NCI-H1105 (cell line): ENCODE measurements at places on chromosomes 11 and 22.

DNA sequence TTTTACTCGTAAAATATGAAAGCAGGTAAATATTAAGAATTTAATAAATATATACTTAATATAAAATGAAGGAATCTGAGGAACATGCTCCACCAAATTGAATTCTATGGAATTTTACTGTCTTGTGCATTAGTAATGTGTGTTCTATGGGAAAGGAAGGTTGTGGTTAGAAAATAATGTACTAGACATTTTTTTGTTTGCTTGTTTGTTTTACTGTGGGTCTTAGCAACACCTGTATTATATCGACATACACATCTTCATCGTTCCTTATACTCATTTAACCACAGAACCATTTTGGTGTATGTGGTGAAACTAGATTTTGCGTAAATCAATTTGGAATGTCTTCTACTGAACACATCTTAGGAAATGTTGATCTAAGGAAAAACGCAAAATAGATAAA is 114.1 kb upstream of the MTMR2 start:
- DNase-seq, result no peak

- DNase-seq, result peak; percentile 31
Measured at GRCh38 chr11:125157953-125158680, 6.4 kb upstream of the PKNOX2 start.

GRCh38 chr11:92458486-92458885 is 233.9 kb downstream of the FAT3 start:
- no peak for DNase-seq

DNA sequence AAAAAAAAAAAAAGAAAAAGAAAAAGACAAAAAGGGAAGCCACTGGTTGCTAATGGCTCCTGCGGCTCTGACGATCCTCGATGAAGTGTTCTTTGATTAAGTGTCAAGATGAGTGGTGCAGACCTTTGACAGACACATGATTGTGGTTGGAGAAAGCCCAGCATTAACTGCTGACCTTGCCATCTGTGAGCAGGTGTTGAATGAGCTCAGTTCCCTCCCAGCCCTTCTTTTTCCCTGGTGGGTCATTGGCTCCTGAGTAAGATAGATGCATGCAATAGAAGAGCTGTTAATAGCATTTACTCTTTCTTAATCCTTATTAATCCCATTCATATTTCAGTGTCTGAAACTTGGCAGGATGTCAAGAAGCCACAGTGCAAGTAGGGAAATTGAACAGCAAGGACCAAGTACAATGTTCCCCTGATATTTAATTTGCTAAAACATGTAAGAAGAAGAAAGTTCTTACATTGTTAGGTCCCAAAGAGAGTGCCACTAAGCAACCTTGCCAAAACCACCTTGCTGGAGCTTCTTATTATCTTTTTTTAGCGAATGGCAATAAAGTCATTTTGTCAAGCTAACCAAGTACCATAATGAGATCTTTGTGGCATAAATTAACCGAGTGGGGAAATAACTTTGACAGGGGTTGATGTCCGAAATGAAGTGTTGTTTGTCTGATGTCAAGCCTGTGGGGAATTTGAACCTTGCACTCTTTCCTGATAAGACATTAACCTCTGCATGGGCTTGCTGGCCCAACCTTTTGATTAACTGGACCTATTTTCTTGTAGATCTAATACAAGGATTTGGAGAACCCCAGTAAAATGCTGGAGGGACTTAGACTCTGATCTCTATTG is 113.7 kb downstream of the PTPRJ start:
- peak; percentile 85 for DNase-seq

GRCh38 chr22:29904020-29904419 is 21.0 kb downstream of the MTMR3 start:
- no peak for DNase-seq
